Cerebellar nuclear complex (tissue), 1 donor: ENCODE measurements at places on chromosomes 3 and 15.

- DNase-seq, result no peak
Observed at GRCh38 chr3:197022405-197023231, 7.0 kb downstream of the MELTF start.

DNA sequence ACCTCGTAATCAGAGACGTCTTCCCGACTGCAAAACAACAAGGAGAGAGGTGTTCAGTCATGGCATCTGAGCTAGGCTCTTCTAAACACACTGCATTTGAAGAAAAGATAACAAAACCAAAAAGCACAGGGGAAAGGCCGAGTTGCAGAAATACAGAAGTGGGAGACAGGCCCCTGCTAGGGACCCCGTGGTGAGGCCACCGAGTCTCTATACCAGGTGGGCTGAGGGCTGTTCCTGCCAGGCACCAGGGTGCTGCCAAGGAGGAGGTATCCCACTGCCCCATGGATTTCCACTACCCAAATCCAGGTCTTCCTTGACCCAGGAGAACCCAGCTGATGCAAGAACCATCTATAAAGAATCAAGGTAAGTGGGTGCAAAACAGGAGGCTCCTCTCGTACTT, 31.1 kb downstream of the RAB6B start:
- DNase-seq, result no peak

DNA sequence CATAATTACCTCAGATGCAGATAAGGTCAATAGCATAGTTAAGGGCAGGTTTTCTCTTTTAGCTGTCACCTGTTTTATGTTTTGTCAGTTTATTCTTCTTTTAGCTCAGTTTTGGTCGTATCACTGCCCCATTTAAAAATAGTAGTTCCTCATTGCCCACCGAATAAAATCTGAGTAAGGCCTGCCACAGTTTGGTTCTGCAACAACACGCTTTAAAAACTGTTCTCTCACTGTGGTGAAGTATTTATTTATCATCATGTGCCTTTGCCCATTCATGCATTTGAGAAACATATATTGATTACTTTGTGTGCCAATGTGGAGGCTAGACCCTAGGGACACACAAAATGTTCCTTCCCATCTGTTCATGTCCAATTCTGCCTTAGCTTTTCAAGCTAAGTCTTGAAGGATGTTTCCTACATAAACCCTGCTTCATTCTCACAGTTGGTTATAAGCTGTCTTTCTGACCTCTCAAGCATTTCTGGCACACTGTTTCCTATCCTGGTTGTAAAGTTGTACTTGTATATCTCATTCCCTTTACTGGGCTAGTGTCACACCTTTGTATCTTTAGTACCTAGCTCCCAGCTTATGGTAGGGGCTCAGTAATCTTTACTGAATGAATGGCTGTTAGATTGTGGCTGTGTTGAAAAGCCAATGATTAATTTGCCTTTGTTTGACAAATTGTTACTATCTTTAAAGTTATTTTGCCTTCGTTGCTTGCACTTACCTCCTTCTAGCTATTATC, 23.9 kb downstream of the AKAP13 start:
- DNase-seq, result no peak

DNA sequence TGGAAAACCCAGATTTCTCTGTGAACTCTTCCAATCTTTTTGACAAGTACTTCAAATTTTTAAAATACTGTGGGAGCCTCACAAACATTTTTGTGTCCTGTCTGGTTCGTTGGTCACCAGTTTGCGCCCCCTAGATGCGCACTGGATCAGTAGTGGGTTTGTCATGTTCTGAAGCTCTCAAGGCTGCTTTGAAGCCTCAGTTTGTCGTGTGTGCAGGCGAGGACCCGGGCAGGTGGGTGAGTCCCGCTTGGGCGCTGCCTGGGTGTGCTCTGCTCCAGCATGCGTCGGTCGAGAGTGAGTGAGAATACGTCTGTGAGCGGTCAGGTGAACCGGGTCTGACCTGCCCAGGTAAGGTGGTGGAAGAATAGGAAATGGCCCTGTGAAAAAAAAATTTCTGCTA, 17.3 kb upstream of the AEN start:
- DNase-seq, result no peak

- DNase-seq, result no peak
Observed at GRCh38 chr15:36959746-36960145, 140.6 kb downstream of the MEIS2 start.

DNA sequence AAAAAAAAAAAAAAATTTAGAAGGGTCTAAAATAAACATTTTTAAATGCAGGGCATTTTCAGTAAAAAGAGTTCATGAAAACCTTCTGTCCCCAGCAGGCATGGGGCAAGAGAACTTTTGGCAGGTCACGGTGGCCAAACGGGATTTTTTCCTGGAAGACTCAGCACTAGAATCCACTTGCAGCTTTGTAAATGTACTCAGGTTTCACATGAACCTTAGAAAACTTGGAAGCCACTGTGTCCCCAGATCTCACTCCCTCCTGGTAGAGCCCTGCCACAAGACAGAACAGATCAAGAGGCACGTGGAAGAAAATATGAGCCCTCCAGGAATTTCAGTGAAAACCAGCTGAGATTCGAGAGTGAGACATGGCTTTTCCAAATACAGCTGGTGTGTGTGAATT, 2.1 kb upstream of the GNB5 start:
- no peak for DNase-seq

- no peak for DNase-seq
Observed at GRCh38 chr15:96054621-96055020, 275.9 kb upstream of the NR2F2 start.

DNA sequence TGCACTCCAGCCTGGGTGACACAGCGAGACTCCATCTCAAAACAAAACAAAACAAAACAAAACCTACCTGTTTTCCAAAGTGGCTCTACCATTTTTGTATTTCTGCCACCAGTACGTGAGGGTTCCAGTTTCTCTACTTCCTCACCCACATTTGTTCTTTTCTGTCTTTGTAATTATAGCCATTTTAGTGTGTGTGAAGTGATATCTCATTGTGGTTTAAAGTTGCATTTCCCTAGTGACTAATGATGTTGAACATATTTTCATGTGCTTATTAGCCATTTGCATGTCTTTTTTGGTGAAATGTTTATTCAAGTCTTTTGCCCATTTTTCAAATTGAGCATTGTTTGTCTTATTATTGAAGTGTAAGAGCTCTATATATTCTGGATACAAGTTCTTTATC, 50.7 kb downstream of the TRA2B start:
- no peak for DNase-seq

DNA sequence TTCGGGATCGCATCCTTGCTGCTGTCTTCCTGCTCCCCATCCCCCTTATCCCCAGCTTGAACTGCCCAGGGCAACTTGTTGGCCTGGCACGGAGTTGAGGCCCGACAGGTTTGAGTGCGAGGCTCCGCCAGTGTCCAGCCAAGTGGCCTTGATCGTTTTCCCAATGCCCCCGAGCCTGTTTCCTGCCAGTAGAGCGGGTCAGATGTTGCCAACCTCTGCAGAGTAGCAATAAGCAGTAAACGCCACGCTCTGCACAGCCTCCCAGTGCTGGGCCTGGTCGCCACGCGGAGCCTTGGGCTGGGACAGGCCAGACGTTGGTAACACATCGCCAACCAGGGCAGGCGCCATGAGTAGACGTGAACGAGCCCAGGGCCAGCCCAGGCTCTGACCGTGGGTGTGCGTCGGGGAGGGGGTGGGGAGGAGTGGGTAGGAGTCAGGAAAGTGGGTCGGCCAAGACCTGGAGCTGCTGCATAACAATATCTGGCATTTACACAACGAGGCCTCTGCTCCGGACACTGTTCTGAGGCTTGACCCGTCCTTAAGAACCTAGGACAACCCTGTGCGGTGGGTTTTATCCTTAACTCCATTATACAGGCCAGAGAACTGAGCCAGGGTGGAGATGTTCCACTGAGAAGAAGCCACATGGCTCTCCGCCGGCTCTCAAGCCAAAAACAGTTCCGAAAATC, 444 bp upstream of the ABHD14A start:
- DNase-seq, result no peak

GRCh38 chr3:11251807-11252176, 20.4 kb upstream of the ATG7 start:
- DNase-seq, result no peak

DNA sequence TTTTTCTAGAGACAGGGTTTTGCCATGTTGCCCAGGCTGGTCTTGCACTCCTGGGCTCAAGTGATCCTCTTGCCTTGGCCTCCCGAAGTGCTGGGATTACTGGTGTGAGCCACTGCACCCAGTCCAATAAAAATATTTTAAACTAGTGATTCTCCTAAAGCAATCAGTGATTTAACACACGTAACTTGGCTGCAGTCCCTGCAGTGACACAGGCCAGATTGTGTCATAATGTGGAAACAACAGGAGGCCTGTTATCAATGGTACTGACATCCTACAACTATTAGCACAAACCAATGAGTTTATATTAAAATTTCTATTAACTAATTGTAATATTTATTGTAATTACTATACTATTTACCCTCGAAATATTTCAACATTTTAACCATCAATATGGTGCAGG, 1.6 kb upstream of the SEC61A1 start:
- no peak for DNase-seq

- no peak for DNase-seq
Observed at GRCh38 chr3:54056521-54056920, 65.8 kb upstream of the CACNA2D3 start.
